CD4-positive, alpha-beta T cell treated with Interleukin-15 for 1 hour (primary cell): ENCODE measurements at places on chromosomes 16 and 17.

GRCh38 chr16:79325226-79325945 lies 275.2 kb downstream of the MAF start:
- DNase-seq, result no peak

- DNase-seq, result no peak
Observed at GRCh38 chr16:53153130-53153529, 98.3 kb downstream of the CHD9 start.

DNA sequence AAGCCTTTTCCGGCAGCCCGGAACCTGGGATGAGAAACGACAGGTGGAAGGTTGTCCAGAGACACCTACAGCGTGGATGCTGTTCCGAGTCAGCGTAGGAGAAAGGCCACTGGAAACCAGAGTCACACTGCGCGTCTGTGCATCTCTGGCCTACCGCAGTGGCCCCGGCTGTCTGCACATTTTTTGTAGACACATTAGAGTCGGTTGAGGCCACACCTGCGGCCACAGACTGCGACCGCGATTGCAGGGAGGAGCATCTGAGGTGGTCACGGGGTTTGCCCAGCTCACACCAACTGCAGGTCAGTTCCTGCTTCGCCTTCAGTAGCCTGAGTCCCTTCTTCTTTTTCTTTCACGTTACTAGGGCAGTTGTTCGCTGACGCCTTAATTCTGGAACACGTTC lies 52.4 kb downstream of the WDR45B start:
- DNase-seq, result no peak

GRCh38 chr16:381012-381788 lies 578 bp downstream of the PGAP6 start:
- peak; percentile 37 for DNase-seq

DNA sequence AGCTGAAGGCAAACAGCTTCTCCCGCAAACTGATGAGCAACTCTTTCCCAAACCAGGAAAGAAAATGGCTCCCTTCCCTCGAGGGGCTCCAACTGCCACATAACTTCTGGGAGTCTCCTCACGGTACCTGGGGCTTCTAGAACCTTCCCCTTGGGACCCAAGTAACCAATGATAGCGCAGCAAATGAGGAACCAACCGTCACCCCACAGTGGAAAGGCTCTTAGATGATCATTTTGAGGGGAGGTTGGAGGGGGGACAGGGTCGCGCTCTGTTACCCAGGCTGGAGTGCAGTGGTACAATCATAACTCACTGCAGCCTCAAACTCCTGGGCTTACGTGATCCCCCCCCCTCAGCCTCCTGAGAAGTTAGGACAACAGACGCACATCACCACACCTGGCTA lies at the start of gene DNAH17:
TSS of gene DNAH17 (minus strand) at position 101 of the 400 bp plus-strand sequence. CDS start 2,339 bp downstream, outside the sequence.
- DNase-seq, result no peak

DNA sequence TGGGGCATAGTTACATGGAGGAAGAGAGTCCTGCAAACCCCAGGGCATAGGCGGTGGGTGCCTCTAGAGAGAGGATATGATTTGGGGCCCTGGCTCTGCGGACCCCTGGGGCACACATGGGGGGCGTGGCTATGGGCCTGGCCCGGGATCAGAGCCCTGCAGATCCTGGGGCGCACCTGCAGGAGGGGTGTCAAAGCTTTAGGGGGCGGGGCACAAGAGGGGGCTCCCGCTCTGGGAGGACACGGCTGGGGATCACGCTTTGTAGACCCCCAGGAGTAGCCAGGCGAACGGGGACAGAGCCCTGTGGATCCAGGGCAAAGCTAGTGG lies 497 bp downstream of the BCL7C start:
- DNase-seq, result no peak

DNA sequence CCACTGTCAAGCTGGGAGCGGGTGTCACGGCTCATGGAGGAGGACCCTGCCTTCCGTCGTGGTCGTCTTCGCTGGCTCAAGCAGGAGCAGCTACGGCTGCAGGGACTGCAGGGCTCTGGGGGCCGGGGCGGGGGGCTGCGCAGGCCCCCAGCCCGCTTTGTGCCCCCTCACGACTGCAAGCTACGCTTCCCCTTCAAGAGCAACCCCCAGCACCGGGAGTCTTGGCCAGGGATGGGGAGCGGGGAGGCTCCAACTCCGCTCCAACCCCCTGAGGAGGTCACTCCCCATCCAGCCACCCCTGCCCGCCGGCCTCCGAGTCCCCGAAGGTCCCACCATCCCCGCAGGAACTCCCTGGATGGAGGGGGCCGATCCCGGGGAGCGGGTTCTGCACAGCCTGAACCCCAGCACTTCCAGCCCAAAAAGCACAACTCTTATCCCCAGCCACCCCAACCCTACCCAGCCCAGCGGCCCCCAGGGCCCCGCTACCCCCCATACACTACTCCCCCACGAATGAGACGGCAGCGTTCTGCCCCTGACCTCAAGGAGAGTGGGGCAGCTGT lies 11.6 kb downstream of the SLC52A1 start:
- no peak for DNase-seq

DNA sequence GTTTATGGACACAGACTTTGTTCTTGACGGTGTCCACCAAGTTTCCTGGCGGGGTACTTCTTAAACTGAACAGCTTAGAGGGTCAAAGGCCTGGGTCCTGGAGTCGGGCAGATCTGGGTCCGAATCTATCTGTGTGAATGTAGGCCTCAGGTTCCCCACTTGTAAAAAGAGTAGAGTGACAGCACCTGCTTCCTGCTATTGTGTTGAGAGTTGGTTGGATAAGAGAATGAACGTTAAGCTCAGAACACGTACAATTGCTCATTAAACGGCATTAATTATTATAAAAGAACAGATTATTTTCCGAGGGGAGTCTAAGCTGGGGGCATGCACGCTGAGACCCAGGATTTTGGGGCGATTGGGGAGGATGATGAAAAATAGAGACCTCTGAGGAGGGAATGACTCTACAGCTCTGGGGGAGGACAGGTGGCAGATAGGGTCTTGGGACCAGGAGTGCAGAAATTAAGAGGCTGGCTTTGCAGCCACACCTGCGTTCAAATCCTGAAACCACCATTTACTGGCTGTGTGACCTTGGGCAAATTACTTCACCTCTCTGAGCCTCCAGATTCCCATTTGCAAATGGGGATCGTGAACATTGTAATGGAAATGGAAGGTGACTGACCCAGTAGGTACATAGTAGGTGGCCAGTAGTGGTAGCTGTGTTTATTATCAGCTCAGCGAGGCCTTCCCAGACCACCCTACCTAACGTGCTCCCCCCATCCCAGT lies 862 bp downstream of the CLEC16A start:
- no peak for DNase-seq

DNA sequence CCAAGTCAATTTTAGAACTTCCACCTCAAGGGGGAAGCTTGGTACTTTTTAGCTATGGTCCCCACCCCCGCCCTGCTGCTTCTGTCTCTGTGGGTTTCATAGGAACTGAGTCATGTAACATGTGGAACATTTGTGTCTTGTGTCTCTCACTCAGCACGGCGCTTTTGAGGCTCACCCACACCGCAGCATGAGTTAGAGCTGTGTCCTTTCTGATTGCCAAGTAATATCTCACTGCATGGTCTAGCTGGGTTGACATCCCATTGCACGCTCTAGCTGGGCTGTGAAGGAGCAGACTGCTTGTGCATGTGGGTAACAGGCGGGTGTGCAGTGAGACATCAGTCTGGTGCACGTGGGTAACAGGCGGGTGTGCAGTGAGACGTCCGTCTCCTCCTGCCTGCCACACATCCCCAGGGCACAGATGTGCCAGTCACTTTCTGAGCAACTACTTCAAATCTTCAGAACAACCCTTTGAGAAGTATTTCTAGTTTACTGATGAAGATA lies 26.4 kb upstream of the SLC7A5 start:
- peak; percentile 60 for DNase-seq

DNA sequence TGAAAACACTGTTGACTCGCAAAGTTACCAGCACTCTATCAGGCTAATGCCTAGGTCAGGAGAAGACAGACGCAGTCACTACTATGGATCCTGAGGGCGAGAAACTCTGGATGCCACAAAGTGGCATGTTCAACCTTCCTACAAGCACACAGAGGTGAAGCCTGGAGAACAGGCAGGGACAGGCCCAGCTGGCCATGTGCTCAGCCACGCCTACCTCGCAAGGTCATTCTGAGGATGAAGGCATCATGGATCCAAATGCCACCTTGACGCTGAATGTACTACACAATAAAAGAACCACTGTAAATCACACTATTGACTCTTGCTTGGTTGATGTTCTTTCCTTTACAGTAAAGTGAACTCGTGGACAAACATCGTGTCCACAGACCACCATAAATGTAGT lies 85.8 kb downstream of the ANKRD11 start:
- no peak for DNase-seq

- no peak for DNase-seq
Observed at GRCh38 chr16:84569382-84569987, 48.4 kb downstream of the COTL1 start.

DNA sequence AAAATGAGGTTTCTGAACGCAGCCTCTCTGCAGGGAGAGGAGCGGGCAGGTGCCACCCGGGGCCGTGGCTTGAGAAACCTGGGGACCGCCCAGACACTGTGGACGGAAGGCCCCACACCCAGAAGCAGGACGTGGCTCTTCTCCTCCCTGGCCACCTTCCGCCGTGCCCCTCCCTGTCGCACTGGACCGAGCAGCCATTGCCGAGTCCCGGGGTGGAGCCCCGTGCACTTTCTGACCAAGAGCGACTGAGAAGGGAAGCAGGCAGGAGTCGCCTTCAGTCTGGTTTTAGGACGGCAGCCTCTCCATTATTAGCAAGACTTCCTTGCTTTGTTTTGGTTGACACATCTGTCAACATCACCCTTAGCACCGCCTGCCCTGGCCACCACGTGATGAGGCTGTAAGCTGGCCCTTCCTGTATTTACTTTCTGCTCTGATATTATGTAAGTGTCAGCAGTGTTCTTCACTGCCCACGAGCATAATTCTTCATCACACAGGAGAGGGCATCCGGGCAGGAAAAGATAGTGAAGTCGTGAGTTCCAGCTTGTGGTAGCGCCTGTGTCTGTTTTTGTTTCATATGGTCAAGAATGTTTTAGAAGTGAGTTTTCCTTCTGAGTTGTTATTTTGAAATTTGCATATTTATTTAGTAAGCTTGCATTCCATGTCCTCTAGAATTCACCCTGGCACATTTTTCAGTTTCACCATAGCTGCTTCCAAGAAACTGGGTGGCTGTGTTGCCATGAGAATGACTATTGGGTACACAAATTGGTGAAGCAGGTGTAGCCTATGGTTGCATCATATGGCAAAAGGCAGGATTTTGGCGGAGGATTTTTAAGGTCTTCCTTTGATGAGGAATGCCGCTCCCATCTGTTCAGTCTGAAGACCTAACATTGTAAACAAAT lies 1.0 kb downstream of the HERPUD1 start:
- peak; percentile 72 for DNase-seq

DNA sequence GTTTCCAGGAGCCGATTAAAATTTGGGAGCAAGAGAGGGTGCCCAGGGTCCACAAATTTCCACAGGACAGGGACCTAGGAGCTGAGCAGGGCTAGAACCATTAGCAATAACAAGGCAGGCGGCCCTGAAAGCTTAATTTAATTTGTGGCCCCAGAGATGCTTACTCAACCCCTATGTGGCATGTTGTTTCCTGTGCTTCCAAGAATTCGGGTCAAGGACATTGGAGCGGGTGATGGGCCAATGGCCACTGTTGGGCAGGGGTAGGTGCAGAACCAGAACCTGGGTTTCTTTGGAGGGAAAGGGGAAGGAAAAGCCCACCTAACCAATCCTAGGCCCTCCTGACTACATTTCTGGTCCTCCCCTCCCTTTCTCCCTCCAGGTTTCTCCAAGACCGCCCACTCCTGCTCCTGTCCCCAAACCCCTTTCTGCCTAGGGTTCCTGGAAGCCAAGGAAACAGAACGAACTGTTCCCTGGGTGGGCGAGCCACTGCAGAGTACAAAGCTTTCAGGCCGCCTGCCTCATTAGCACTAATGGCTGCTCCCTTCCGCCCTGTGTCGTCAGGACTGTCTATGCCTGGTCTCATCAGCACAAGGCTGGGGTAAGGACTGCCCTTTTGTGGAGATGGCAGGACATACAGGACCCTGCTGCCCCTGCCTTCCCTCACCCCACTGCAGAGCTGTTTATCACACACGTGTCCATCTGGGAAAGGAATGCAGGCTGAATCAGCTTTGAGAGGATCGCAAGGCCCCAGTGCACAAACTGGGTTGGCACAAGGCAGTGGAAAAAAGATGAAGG lies 581 bp upstream of the AGRP start:
- no peak for DNase-seq

DNA sequence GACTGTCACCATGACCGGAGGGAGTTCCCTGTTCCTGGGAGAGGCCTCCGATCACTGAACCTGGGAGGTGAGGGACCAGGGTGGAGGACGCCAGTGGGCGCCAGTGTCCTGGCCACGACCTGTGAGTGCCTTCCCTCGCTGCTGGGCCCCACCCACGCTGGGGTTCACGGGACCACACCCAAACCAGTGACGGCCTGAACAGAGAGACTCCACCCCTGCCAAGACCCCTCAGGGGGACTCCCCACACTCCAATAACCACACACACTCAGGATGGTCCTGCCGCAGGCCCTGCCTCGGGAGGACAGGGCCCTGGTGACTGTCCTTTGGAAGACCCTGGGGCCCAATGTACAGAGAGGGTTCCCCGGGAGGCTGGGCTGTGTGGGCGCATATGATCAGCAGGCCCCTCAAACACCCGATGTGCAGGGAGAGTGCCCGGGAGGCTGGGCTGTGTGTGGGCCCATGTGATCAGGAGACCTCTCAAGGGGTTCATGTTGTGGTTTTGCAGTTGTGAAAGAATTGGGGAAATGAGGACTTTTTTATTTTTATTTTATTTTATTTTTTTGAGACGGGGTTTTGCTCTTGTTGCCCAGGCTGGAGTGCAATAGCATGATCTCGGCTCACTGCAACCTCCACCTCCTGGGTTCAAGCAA lies 26.6 kb downstream of the TPSD1 start:
- no peak for DNase-seq

- DNase-seq, result no peak
Observed at GRCh38 chr16:85378145-85379040, 234.7 kb upstream of the GSE1 start.

GRCh38 chr17:14119546-14119945 lies 50.2 kb downstream of the COX10 start:
- no peak for DNase-seq

DNA sequence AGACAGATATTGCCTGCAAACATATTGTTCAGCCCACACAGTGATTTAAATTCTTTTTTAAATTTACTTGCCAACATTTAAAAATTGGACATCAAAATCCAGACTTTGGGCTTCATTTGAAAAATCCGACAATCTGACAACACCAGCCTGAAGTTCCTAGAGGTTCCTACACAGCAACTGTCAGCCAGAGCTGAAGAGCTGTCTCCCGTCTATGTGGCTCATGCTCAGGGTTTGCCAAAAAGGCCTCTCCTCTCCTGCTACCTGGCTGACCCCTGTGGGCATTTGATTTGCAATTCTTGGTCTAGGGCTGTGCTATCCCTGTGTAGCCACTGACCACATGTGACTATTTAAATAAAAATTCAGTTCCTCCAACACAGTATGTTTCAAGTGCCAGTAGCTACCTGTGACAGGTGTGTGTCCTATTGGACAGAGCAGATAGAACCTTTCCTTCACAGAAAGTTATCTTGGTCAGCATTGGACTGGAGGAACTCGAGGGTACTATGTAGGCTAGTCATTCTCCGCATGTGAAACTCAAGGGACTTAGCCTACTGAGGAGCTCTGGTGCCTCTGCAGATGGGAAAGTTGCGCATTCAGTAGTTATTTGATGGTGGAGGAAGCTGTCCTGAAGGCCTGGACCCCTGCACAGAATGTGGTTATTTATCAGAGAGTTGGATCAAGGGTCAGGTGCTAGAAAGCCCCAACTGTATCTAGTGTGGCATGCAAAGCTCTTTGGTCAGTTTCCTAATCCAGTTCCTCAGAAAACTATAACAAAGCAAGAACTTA lies 2.7 kb downstream of the LYRM1 start:
- no peak for DNase-seq

- DNase-seq, result no peak
Observed at GRCh38 chr17:81379523-81379942, 15.7 kb upstream of the BAHCC1 start.

GRCh38 chr17:80949451-80950421 lies 41.9 kb upstream of the CHMP6 start:
- no peak for DNase-seq
